ENCODE measurements at places on chromosomes 3 and 15. TPM values are rescaled to one million over a fixed set of nuclear protein-coding genes. Genes with fewer than 3 reads are reported as not detected.

DNA sequence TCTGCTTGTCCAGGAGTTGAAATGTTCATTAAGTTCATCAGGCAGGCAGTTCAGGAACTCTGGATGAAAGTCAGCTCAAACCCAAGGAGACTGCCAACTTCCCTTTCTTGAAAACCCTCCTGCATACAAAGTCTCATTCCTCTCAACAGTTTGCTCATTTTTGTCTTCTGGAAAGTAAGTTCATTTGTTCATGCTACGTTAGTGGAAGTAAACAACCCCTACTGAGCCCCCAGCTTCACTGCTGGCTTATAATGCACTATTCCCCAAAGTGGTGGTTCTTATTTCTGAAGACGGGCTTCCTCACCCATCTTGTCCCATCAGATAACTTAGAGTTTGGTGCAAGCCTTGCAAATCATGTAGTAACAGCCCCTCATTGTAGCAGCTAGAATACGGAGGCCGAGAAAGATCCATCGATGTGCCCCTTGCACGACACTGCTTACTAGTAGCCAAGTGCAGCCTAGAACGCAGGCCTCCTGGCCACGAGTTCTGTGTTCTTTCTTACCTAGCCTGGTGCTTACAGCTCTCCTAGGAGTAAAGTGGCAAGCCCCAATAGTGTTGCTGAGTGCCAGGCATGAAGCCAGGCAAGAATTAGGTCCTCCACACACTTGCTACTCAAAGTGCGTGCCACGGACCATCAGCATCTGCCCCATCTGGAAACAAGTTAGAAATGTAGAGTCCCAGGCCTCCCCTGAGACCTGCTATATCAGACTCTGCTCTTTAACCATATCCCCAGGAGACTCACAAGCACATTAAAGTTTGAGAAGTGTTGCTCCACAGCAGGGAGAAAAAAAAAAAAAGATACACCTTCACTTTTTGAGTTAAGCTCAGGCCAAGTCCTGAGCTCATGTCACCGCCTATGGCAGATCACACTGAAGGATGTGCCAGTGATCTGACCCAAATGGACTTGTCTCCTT lies 82.5 kb downstream of the RFTN1 start:
- no peak for DNase-seq

DNA sequence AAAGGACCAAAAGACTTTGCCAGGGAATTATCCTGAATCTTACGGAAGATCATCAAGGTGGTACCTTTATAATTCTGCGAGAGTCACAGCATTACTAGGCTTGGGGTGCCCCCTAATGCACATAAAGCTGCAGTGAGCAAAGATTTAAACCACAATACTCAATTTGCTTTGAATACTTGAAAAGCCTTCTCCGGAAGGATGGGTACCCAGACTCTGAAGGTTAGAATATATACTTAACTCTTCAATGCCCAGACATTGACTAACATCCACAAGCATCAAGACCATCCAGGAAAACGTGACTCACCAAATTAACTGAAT lies 117.8 kb upstream of the KCNH8 start:
- DNase-seq, result no peak

The LRRC34 gene
- total RNA-seq, result 2.5 TPM

DNA sequence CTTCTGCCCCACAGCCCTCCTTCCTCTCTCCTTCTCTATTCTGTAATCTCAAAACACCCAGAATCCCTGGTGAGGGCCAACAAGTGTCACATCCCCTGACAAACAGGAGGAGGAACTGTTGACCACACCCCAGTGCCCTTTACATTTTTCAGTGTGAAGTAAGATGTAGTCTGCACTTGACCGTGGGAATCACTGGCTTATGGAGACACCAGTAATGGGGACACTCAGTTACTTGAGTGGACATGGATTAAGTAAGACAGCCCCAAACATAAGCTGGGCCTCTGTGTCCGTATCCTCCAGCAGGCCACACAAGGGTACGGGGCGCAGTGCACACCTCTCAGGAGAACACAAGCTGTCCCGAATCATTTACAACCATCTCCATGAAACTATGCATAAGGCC lies 28.4 kb upstream of the LIMD1 start:
- no peak for DNase-seq

- no peak for DNase-seq
Measured at GRCh38 chr3:154956815-154957214, 123.3 kb upstream of the MME start.

The SLC2A2 gene
- total RNA-seq, result not detected

- DNase-seq, result no peak
Measured at GRCh38 chr15:76440441-76440840, 103.9 kb downstream of the ISL2 start.

The PTX3 gene
- not detected for total RNA-seq
